ENCODE measurements at places on chromosomes 7 and 10.

- no peak for DNase-seq
Observed at GRCh38 chr10:95330966-95331453, 40.2 kb upstream of the PDLIM1 start.

DNA sequence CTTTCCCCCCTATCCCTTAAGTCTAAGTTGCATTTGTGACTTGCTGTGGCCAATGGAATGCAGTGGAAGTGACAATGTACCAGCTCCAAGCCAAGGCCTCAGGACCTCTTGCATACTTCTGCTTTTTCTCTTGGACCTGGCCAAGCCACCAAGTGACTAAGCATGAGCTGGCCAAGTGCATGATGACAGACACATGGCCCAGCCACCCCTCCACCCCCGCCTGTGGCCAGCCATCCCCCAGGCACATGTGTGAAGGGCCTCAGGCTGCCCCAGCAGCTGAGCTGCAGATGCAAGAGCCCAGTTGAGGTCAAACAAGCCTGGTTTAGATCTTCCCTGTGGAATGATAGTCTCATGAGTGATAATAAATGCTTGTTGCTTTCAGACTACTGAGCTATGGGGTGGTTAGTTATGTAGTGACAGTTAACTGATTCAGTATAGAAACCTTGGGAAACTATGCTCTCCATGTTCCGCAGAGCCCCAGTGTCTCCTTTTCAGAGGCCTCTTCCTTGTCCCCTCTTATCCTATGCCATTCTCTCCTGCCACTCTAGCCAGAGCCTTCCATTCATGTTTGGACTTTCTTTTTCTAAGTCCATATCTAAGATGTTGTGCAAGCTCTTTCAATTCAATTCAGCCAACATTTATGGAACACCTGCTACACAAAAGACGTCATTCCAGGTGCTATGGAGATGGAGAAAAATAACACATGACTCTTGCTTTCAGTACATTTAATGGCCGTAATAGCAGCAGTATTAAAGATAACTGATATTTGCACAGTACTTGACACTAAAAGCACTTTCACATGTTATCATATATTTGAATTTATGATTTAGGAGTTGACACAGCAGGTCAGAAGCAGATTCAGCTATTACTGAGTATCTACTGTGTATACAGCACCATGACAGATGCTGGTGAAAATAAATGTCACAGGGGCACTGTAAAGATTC is 55.5 kb upstream of the LOXL4 start:
- peak; percentile 96 for DNase-seq

- DNase-seq: no peak
Observed at GRCh38 chr10:28463676-28464395, 69.1 kb upstream of the WAC start.

GRCh38 chr7:135975166-135975565 is 2.0 kb downstream of the MTPN start:
- no peak for DNase-seq

GRCh38 chr10:114173603-114173920 is 441 bp downstream of the CCDC186 start:
- DNase-seq: no peak

GRCh38 chr10:12978891-12979290 is 22.6 kb downstream of the CCDC3 start:
- DNase-seq: no peak

- no peak for DNase-seq
Observed at GRCh38 chr10:96675846-96676245, 44.5 kb downstream of the PIK3AP1 start.
